ENCODE measurements at places on chromosomes 1 and 21.

GRCh38 chr1:226033582-226033981, 28.9 kb upstream of the H3-3A start:
- no peak for DNase-seq

- DNase-seq, result no peak
These were observed 1.8 kb upstream of the LHX9 start for GRCh38 chr1:197915260-197915861.

GRCh38 chr1:98700228-98700627, 38.7 kb downstream of the SNX7 start:
- DNase-seq, result no peak

DNA sequence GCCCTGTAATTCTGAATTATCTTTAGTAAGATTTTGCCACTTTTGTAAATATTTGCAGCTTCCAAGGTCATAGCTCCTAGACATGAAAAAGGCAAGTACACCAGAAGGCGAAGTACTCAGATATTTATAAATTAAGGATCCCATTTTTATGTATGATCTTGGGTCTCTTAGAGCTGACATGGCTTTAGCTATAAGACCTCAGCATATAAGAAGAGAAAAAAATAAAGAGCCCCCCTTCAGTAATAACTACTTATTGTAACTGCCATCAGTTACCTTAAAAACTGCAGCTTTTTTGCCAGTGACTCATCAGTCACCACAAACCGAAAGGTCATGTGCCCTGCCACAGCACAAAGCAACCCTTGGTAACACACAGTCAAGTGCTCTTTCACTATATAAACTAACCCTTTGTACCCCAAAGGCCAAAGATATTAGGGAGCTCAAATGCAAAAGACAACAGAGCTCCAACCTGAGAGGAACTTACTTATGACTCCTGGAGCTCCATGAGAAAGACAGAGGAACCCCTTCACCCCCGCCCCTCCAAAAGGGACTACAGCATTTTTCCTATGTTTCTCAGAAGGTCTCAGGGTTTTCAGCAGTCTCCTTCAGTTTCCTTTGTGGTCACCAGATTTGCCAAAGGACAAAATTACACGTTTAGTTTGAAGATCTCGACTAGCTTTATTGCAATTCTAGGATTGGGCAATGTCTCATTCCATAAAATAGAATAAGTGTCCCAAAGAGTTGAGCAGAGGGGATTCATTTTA, 219.8 kb upstream of the DUSP10 start:
- peak; percentile 16 for DNase-seq

DNA sequence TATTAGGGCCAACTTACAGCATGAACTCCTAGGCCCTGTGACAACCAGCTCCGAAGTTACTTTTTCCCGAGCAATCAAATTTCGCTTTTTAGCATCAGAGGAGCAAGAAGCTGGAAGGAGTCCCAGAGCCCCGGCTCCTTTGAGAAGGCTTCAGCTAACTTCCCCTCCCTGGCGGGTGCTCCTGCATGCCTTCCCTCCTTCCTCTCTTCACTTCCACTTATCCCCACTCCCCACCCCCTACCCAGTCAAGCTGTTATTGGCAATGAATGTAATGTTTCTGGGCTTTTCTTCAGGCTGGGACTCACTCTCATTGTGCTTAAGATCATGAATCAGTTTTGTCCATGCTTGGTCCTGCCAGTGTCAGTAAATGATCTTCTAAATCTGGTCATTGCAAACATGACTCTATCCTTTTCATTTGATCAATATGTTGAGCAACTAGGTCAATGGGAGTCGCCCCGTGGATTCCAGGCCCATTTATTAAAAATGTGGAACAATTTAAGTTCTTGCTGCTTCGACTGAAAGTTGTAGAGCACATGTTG, 94.5 kb upstream of the TSPAN2 start:
- DNase-seq, result no peak

DNA sequence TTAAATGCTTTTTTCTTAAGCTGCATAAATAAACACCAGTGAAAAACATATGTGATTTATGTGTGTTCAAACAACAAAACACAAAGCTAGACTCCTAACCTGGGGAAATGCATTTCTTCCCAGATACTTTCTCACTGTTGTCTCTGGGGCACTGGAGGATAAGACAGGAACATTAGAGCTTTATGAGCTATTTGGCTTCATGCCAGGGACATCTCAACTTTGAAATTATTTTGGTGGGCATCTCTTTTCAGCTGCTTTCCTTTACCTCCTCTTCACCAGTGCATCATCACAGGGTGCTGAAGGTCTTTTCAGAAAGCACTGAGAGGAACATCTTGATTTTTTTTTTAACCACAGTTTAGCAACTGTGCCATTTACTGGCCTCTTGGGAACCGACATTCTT, 212.9 kb downstream of the DNM3 start:
- no peak for DNase-seq

DNA sequence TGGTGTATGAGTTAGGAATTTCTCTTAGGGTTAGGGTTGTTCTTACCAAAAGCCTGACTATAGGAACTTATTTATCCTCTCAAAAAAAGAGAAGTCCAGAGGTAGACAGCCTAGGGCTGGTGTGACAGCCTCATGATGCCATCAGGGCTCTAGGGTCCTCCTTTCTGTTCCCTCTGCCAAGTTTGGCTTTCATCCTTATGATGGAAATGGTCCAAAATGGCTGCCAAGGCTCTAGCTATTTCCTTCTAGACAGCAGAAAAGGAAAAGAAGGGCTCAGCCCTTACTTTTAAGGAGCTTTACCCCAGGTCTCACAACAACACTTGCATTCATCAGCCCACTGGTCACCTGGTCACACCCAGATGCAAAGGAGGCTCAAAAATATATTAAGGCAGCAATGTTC, 44.5 kb downstream of the IL12RB2 start:
- no peak for DNase-seq

GRCh38 chr1:42158189-42158588, 5.0 kb downstream of the GUCA2B start:
- no peak for DNase-seq

DNA sequence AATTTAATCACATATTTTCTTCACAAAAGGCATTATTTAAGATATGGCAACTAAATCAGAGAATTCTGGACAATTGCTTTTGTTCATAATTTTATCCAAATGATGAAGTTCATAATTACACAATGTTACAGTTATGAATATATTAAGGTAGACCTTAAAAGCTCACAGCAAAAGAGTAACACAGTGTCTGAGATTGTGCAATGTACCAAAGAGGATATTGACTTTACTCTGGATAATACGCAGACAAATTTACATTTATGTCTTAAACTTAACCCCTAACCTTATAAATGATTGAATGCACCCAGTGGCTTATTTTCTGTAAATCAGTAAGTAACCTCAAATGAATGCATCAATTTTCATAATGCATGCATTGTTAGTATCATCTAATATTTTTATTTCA, 216.2 kb upstream of the SAMSN1 start:
- no peak for DNase-seq

DNA sequence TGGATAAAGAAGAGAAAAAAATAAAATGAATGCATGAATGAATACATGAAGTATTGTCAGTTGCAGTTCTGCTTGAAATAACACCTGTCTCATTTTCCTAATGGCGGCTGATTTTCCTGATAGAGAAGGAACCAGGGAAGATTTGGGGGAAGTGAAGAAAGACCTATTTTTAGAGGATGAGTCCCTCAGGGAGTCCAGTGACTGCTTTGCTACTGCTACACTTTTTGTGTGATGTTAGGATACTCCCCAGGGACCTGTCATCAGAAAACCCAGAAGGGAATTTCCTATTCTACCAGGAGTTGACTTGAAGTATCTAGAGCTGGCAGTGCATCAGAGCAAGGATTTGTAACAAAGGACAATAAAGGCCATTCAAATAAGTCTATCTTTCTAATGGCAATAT, 114.8 kb downstream of the MAB21L3 start:
- no peak for DNase-seq

GRCh38 chr1:160127865-160128523, 12.4 kb downstream of the ATP1A2 start:
- no peak for DNase-seq

GRCh38 chr1:19811206-19811851, 3.8 kb downstream of the RNF186 start:
- no peak for DNase-seq

- no peak for DNase-seq
These were observed 40.6 kb upstream of the ATP1A1 start for GRCh38 chr1:116332451-116332850.

DNA sequence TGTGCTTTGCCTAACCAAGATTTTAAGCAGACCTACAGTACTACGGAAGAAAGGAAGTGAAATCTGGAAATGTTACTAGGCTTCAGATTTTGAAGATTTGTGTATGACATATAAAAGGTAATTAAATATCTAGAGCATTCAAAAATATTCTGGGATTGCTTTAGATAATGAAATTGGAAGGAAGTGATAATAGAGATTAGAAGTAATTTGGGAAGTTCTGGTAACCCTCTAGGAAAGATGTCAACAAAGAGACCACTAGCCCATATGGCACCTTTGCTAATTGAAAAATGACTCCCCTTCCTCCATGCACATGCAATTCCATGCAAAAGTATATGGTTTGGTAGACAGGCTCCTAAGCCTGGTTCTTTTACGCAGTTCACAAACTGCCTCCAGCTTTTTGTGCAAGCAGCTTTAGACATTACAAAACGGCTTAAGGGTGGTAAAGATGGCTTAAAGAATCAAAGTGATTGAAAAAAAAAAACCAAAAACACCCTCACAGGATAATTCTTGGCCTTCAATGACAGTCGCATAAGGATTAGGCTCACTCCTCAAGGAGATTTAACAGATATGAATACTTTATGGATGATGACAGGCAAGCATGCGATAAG, 81.8 kb downstream of the LRRC7 start:
- no peak for DNase-seq

DNA sequence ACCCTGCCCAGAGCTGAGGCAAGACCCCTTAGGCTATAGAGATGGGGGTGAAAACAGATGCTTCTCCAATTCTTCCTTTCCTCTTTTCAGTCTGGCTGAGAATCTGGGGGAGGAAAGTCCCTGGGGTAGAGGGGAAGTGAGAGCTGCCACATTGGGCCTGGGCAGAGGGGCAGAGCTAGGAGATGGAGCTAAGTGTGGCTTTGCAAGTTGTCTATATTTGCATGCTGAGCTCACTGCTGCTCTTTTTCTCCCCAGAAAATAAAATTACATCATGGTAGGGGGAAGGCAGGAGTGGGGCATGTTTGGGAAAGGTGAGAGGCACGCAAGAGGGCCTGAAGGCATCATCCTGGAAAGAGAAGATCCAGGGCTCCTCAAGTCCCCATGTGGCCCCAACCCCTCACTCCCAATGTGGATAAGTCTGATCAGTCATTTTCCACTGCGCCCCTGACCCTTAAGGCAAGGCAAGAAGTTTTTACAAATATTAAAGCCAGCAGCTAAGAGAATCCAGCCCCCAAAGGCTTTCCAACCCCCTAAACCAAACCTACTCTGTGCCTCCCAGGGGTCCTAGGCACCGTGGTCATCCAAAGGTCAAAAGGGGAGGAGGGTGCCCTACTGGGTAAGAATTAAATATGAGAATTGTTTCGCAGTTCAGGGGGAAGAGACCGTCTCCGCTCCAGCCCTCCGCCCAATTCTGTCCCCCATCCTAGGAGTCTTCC, 500 bp upstream of the PEA15 start:
- DNase-seq, result no peak

DNA sequence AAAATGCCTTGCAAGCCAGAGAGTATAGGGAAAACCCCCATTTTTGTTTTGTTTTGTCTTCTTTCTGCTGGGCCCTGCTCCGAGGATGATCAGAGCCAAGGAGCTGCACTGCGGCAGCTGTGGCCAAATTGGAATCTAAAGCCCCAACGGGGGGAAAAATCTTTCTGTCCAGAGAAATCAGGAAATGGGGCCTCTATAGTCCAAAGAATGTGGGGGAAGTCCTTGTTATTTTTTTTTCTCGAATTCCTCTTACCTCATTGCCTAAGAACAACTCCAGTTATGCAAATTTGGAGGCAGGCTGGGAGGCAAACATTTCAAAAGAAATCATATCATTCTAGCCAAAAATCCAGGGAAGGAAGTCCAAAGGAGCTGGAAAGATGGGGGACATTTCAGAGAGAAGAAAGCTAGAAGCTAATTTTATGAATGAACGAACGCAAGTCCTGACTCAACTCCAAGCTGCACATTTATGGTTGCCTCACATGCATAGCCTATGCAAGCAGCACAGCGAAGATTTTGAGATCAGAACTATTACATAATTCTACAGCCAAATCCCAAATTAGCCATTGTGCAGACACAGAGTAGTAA, 263.2 kb downstream of the KCTD3 start:
- DNase-seq, result no peak

GRCh38 chr1:167059045-167059808, 30.9 kb downstream of the GPA33 start:
- peak; percentile 58 for DNase-seq

DNA sequence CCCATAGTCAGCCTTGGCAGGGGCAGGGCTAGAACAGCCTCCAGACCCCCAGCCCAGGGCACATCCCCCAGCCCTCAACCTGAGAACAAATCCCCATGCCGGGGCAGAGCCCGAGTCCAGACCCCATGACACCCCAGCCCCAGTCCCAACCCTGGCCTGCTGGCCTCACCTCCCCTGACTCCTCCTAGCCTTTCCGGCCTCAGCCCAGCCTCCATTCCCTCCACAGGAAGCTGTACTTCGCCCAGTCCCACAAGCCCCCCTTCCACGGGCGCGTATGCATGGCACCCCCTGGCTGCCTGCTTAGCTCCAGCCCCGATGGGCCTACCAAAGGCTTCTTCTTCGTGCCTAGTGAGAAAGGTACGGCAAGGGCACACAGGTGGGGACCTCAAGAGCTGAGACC, 50.4 kb downstream of the DISP3 start:
- DNase-seq, result no peak

DNA sequence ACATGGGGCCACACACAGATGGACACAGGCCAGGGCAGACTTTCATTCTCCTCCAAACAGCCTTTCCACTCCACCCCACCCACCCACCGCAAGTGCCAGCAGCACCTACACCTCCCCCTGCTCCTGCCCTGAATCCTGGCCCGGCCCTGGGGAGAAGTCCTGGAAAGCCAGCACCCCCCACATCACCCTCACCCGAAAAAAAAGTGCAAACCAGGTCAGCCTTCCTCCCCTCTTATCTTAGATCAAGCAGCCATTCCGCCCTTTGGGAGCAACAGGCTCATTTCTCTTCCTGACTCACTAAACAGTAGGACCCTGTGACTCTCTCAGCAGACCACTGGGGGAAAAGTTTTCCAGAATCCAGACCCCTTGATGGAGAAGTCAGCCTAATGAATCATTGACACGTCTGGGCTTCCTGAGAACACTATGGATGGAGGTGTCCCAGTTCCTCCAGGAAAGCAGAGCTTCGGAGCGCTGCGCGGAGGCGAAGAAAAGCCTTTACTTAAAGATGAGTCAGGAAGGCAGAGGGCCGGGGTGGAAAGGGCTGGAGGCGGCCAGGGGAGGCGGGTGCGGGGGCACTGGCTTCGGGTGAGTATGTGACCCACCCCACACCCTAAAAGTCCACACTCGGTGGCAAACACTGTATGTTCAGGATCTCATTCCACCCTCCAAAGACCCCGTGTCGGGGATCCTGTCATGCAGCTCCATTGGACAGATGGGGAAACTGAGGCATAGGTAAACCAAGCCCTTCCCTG, 588.7 kb downstream of the MATN1 start:
- no peak for DNase-seq

DNA sequence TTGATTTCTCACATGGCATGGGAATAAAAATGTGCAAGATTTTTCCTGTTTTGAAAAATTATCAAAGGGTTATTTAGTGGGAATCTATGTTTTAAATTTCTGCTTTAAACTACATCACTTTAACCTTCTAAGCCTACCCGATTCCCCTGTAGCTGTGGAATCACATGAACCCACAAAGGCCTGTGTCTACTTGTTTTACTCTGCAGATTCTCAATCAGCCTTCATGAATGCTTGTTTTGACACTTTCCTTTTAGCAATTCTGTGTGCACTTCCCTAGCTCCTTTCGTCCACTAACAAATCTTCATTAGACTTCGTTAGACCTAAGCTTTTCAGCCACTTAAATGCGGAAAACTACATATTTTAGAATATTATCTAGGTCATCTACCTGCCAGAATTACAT, 56.0 kb upstream of the C1orf21 start:
- DNase-seq, result no peak
